ENCODE measurements at places on chromosomes 4 and X.

- DNase-seq = no peak
Measured at GRCh38 chrX:112913807-112914206, 73.2 kb upstream of the AMOT start.

DNA sequence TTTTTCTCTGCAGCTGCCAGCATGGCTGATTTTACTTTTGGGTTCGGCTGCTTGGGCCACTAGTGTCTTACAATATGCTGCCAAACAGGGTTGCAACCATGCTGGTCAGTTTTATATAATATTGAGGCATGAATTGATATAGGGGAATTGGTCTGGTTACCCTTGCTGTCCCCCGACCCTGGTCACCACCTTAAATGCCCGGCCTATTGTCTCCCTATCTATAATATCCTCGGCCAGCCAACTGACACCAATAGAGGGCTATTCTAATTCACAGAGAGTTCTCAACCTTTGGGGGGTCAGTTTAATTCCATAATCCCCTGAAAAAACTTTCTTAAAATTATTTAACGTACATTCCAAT, 28.7 kb downstream of the SULT1E1 start:
- DNase-seq = no peak

DNA sequence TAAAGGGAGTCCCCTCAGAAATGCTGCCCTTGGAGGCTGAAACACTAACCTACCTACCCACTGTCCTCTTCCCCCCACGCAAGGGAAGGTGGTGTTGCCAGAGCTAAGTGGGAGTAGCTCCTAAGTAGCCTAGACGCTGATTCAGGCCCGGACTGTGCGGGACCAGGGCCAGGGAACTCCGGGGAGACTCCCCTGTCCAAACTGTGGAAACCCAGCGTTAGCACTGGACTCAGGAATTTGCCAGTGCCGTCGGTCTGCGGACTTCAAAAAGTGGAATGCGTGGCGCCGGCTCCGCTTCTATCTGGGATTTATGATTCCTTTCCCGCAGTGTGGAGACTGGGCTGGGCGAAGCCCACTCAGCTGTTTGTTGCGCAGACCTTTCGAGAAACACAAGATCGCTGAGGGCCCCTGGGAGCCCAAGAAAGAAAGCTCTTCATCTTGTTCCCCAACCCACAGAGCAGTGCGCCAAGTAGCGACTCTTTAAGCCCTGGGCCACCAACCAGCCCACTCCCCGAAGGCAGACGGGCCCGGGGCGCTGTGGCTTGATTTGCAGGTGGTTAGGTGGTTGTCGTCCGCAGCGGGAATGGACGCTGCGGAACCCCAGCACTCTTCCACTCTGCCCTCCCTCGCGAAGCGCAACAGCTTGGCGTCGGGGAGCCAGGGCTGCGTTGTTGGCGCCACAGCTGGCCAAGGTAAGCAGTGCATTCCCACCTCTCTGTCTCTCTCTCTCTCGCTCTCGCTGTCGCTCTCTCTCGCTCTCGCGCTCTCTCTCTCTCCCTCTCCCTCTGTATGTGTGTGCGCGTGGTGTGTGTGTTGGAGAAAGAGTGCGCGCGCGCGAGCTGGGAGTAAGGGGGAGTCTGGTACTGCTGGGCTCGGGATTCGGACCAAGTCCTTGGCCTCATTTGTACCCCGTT, 2.0 kb downstream of the TMEM255A start:
- peak; percentile 39 for DNase-seq

DNA sequence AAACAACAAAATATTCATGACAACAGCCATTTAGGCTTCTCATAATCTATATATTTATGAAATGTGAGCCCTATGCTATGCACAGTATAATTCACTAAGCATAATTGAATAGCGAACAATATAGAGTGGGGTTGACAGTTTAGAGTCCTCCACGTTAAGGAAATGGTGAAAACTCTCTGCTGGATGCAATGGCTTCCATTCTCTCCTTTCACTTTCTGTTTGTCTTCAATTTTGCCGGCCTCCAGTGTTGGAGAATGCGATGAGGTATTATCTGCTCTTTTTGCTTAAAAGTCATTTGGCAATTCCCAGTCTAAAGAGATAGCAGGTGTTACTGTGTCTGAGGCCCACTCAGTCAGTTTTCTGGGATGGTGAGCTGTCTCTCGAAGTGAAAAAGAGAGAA, 52.1 kb downstream of the NPY5R start:
- no peak for DNase-seq

- DNase-seq = no peak
Measured at GRCh38 chr4:113300471-113300928, 251.0 kb downstream of the ANK2 start.

GRCh38 chr4:55343887-55344286, 2.2 kb upstream of the SRD5A3 start:
- no peak for DNase-seq

GRCh38 chr4:4800646-4801408, 58.6 kb upstream of the MSX1 start:
- DNase-seq = no peak
